ENCODE measurements at places on chromosomes 4 and X. TPM values are rescaled to one million over a fixed set of nuclear protein-coding genes. Genes with fewer than 3 reads are reported as not detected.

Gene CTAG1B
- polyA plus RNA-seq, result not detected

Gene CNGA1
- 0.54 TPM for polyA plus RNA-seq

- no peak for DNase-seq
These were observed 62.4 kb downstream of the TSC22D3 start for GRCh38 chrX:107713203-107713542.

DNA sequence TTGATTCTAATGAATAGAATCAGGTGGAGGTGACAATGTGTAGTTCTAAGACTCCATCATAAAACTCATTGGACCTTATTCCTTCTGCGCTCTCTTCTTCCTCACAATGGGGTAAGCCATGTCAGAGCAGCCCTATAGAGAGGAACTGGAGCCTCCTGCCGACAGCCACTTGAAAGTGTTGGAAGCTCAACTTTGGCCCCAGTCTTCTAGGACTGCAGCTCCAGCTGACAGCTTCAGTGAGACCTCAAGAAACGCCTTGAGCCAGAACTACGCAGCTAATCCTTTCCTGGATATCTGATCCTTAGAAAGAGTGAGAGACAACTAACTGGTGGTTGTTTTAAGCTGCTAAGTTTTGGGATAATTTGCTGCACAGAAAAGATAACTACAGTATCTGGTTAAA, 22.1 kb upstream of the ADH7 start:
- DNase-seq, result no peak

DNA sequence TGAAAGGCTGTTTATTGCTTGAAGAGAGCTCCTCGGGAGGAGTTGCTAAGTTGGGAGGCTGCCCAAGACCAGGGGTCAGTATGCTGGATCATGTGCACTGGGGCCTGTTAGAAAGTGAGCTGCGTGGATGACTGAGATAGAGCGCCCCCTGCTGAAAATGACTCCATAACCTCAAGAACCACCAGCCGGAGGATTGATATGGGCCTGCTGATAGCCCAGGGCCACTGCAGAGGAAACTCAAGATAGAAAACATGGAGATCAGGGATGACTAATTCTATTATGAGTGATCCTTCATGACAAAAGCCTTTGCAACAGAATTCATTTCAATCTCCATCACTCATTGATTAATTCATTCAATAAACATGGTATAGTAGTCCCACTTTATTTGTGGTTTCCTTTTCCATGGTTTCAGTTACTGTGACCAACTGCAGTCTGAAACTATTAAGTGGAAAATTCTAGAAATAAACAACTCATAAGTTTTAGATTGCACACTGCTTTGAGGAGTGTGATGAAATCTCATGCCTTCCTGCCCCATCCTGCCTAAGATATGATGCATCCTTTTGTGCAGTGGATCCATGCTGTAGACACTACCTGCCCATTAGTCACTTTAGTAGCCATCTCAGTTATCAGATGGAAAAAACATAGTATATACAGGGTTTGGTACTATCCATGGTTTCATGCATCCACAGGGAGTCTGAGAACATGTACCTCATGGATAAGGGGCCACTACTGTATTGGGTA, 126.7 kb upstream of the MBNL3 start:
- peak; percentile 21 for DNase-seq

DNA sequence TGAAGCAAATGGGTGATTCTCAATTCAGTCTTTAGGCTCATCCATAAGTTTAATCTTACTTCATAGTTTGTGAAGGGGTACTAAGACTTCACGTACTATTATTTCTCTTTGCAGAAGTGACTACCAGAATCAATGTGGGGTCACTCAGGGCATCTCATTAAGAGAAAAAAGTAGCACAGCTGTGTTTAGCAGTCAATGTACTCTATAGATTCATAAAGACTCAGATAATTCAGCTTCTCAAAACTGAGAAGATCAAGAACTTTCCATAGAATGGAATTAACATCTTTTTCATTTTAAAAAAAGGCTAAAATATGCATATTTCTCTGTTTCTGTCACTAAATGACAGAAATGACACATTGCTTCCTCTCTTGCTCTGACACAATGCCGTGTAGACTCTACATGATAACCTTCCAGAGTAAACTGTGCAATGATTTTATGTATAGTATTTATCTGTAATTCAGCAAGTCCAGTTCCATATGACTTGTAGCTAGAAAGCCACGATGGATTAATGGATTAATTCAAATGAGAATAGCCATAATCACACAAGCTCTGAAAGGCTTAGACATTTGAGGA, 20.3 kb upstream of the LSM6 start:
- no peak for DNase-seq

DNA sequence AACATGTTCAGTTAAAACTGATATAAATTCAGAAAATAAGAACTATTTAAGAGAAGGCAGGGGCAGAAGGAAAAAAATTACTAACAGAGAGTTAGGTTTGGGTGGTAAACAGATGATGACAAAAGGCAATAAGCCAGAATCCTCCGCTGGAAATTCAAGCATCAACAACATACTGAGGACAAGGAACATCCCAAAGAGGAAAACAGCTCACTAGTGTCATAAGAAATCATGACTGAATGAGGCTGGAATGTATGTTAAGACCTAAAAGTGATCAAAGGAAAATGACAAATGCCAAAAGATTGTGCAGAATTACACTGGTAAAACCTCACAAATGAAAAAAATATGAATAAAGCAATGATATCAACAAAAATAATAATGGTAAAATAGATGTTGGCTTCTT, 88.4 kb downstream of the WDFY3 start:
- DNase-seq, result no peak

DNA sequence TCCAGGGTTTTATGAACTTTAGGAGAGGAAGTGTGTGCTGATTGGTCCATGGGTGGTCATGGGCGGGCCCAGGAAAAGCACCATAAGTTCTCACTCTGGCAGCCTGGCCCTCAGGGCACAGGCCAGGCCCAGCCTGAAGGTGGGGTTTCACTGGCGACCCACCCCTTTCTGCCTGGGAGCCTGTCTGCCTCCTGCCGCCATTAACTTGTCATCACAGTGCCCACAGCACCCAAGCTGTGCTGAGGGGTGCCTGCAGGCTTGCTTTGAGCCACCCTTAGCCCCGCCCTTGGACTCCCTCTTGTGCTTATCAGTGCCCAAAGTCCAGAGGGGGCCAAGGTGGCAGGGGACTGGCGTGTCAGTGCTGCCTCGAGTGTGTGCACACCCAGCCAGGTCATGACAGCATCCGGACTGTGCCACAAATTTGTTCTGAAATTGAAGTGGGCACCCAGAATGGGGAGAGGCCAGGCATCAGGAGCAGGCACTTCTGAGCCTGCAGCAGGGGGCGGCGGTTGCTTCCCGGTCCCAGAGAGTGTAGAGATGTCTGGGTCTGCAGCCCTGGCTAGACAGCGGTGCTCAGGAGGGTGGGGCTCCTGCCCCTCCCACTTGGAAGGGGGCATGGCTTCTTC, 455.6 kb downstream of the TMA16 start:
- no peak for DNase-seq

- DNase-seq, result peak; percentile 81
These were observed 95.4 kb upstream of the PLAC1 start for GRCh38 chrX:134753718-134754008.
